ENCODE measurements at places on chromosomes 2 and 18.

GRCh38 chr2:142127248-142127647 is 3.6 kb downstream of the LRP1B start:
- no peak for DNase-seq

GRCh38 chr18:4658804-4659203 is 203.7 kb upstream of the DLGAP1 start:
- DNase-seq: no peak

- DNase-seq: no peak
These were observed 798.0 kb upstream of the RAB6C start for GRCh38 chr2:129181433-129181832.

GRCh38 chr18:72986103-72986502 is 118.3 kb upstream of the NETO1 start:
- DNase-seq: peak; percentile 14

GRCh38 chr2:239307221-239307569 is 93.6 kb downstream of the HDAC4 start:
- DNase-seq: no peak

DNA sequence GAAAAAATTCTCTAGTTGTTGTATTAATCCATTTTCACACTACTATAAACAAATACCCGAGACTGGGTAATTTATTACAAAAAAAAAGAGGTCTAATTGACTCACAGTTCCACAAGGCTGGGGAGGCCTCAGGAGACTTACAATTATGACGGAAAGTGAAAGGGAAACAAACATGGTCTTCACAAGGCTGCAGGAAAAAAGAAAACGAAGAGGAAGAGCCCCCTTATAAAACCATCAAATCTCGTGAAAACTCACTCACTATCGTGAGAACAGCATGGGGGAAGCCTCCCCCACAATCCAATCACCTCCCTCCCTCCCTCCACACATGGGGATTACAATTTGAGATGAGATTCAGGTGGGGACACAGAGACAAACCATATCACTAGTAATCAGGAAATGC is 61.7 kb upstream of the SPTBN1 start:
- no peak for DNase-seq

- DNase-seq: no peak
These were observed 98.5 kb upstream of the KCTD1 start for GRCh38 chr18:26646901-26647300.

GRCh38 chr2:8552293-8552801 is 129.5 kb upstream of the ID2 start:
- DNase-seq: no peak

DNA sequence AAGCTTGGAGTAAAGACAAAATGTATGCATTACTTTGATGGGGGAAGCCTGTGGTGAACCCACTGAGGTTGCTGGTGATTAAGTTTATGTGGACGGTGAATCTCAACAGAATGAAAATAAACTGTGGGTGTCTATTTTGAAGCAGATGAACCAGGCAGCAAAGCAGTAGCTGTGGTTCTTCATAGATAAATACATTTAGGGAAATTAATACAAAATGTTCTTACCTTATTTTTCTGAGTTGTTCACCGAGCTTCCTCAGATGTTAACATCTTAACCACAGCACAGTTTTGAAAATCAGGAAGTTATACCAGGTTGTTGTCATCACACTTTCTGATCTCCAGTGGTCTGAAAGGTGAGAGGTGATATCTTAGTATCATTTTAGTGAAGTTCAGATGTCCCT is 53.9 kb downstream of the NCK2 start:
- no peak for DNase-seq

- DNase-seq: no peak
These were observed 25.7 kb downstream of the CYP27C1 start for GRCh38 chr2:127194447-127194846.

GRCh38 chr2:102891296-102891695 is 129.5 kb downstream of the TMEM182 start:
- DNase-seq: no peak

DNA sequence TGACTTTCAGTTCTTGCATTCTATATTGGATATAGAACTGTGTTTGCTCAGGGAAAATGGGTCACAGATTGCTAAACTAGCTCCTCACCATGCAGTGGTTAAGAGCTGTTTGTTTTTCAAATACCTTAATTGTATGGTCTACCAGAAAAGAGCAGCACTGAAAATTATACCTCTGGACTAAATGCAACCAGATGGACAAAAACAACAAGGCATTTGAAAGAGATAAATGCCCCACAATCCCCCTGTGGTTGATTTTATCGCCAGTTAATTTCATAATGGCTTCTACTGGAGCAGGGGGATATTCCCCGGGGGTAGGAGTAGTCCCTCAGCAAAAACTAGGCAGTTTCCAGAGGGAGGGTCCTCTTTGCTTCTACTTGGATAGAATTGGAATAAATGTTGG is 267.9 kb upstream of the TNP1 start:
- DNase-seq: no peak

- peak; percentile 12 for DNase-seq
These were observed 336.7 kb downstream of the OSR1 start for GRCh38 chr2:19021721-19022120.

GRCh38 chr2:178250429-178250828 is 56.1 kb downstream of the OSBPL6 start:
- DNase-seq: no peak

- DNase-seq: peak; percentile 67
These were observed 126.8 kb downstream of the MEIS1 start for GRCh38 chr2:66561645-66562303.

GRCh38 chr2:72085036-72085435 is 62.6 kb downstream of the CYP26B1 start:
- DNase-seq: no peak

GRCh38 chr2:187554704-187555082 is 458 bp upstream of the TFPI start:
- DNase-seq: no peak

DNA sequence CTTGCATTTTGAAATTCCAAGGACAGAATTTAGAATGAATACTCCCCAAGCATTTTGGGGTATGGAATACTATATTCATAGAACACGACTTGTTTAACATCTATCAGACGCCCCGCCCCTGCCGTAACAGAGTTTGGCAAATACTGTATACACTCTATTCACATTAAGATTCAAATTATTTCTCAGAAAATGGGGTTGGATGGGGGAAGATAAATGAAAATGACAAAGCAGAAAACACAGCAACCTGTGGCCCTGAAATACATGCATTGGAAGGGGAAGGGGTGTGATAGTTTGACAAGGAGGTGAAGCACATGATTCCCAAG is 634.6 kb upstream of the SLC39A10 start:
- no peak for DNase-seq

DNA sequence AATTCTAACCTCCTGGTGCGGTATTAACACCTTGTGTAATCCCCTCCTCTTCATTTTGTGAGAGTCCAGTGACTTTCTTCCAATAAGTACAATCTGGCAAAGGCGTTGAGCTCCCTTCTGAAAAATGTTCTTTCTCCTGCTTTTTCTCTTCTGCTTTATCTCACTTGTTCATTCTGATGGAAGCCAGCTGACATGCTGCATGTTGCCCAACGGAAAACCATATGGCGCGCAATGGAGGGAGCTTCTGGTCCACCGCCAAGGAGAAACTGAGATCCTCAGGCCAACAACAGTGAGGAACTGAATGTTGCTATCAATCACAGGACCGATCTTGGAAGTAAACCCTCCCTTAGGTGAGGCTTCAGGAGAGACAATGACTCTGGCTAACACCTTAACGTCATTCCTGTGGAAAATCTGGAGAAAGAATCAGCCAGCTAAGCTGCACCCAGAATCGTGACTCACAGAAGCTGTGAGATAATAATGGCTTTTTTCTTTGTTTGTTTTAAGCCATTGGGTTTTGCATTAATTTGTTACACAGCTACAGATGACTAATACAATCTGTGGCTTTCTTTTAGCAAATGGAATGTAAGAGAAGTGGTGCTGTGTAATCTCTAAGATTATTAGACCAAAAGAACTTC is 1323.9 kb upstream of the DDX18 start:
- no peak for DNase-seq

DNA sequence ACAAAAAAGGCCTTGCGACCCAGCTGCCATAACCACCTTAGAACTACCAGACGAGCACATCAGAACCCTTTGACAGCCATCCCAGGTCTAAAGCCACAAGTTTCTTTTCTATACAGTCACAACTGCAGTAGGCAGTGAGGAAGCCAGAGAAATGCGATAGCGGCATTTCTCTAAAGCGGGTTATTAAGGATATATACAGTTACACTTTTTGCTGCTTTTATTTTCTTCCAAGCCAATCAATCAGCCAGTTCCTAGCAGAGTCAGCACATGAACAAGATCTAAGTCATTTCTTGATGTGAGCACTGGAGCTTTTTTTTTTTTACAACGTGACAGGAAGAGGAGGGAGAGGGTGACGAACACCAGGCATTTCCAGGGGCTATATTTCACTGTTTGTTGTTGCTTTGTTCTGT is 48.8 kb downstream of the FEZ2 start:
- DNase-seq: peak; percentile 70

DNA sequence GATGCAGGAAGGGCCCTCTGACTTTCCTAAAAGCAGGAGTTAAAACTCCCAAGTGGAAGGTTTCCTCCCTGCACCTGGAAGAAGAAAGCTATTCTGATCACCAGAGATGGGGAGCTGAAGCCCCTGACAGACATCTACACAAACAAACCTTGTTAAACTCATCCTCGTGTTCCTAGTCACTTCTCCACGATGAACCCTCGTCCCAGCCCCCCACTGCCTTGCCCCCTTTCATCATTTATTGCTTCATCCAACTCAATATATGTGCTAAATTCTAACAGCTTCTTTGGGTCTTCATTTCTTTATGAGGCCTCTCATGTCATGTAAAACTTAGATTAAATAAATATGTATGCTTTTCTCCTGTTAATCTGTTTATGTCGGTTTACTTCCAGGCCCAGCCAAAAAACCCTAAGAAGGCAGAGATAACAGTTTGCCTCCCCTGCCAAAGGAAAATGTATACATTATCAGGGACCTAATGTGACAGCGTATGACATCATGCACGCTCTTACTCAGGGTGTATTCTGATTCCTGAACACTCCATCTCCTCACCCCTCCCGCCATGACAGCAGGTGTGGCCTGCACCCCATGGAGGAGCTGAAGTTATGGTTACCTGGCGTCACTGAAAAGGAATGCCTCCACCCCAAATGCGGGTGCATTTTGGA is 287.2 kb downstream of the STK39 start:
- no peak for DNase-seq

- DNase-seq: peak; percentile 81
These were observed 47.4 kb upstream of the RMDN2 start for GRCh38 chr2:37877457-37878315.

GRCh38 chr2:173884025-173884802 is 81.0 kb downstream of the SP3 start:
- peak; percentile 75 for DNase-seq

DNA sequence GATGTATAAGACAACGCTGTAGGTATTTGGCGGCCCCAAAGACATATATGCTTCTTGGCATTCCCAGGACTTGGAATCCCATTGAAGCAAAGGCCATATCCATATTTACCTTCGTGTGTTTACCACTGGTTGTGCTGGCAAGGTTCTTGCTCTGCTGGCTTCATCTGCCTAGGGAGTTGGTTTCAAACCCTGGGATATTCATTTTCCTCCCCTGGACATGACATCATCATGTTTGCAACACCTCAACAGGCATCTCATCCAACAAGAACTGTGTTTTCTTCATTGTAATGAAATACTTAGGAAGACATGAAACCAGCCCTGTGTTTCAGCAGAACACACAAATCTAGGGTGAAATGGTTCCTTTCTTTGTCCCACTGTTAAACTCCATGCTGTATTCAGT is 77.9 kb upstream of the PHLPP1 start:
- DNase-seq: no peak

- peak; percentile 58 for DNase-seq
These were observed 1.0 kb upstream of the PPP1CB start for GRCh38 chr2:28750316-28751251.

DNA sequence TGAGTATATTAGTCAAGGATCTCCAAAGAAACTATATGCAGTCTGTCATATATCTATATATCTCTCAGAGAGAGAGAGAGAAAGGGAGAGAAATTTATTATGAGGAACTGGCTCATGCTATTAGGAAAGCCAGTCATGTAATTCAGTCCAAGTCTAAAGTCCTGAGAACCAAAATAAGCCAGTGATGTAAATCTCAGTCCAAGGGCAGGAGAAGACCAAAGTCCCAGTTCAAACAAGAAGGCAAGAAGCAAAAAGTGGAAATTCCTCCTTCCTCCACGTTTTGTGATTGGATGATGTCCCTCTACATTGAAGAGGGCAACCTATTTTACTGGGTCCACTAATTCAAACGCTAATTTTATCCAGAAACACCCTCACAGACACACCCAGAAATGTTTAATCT is 34.2 kb upstream of the SPATS2L start:
- DNase-seq: no peak

DNA sequence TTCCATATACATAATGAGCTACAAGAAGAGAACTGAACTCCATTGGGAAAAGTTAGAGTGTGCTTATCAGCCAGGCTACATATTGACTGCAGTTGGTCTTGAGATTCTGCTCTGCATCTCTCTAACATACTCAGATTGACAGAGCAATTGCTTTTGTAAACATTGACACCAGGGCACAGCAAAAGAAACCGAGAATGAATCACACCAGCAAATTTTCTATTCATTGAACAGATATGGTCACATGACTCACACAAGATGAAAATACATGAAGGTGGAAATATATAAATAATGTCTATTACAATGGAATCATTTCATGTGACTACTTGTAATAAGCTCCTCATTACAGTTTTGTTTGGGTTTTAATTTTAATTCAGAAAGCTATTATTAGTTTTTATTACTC is 691.9 kb upstream of the TMEFF2 start:
- DNase-seq: no peak

DNA sequence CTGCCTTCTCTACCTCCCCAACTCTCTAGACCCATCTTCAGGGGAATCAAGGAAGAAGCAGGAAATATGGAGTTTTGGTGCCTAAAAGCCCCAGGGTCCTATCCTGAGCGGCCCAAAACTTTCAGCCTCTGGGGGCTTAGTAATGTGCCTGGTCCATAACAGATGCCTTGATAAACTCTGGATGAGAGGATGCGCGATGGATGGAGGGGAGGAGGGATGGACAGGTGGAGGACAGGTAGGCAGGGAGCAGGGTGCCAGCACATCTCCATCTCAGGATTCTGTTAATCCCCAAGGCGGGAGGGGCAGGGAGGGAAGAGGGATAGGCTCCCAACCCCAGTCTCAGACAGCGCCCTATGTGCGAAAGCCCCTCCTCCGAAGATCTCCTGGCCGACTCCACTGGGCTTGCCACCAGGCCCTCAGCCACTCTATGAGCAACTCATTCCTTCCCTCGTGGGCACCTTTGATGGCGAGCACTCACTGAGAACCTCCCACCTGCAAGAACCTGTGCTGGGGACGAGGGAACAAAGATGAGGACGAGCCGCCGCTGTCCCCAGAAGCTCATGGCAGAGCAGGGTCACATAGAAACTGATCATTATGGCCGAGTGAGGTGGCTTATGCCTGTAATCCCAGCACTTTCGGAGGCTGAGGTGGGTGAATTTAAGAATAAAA is 23.1 kb downstream of the HS1BP3 start:
- DNase-seq: no peak

DNA sequence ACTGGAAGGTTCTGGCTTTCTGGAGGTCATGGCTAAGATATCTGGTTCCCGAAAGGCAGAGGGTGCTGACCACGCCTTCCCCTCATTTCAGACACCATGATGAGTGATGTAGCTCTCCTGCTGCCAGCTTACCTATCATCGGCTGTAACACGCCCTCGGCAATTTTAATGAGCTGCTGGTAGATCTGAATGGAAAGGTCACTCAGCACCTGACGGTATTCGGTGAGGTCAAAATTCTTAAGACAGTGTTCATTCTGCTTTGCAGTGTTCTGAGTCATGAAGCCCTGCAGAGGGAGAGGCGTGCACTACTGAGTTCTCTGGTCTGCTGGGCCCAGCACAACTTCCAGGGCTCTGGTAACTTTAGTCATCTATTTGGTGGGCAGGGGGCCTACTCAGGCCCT is 25.7 kb upstream of the ACAA2 start:
- DNase-seq: peak; percentile 55

Data from cardiac fibroblast (primary cell).